Stimulated activated CD8-positive, alpha-beta memory T cell treated with anti-CD3 and anti-CD28 coated beads, Interleukin-2, amount 100 ng/mL, for 1 hour (primary cell): ENCODE measurements at places on chromosomes 1 and 21.

GRCh38 chr21:23951251-23951650 is 1656.0 kb downstream of the MRPL39 start:
- DNase-seq: no peak

DNA sequence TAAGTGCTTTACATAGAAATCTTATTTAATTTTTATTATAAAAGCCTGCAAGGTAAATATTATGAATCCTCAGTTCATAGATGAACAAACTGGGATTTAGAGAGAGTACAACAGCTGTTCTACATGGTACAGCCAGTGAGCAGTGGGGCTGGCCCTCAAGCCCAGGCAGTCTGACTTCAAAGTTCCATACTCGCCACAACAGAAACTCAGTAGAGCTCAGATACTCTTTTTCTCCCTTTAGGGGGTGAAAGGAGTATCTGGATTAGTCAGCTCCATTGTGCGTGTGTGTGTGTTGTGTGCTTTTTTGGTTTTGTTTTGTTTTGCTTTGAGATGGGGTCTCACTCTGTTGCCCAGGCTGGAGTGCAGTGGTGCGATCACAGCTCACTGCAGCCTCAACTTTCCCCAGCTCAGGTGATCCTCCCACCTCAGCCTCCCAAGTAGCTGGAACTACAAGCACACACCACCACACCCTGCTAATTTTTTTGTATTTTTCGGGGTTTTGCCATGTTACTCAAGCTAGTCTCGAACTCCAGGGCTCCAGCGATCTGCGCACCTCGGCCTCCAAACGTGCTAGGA is 378.5 kb downstream of the SMYD3 start:
- DNase-seq: no peak

DNA sequence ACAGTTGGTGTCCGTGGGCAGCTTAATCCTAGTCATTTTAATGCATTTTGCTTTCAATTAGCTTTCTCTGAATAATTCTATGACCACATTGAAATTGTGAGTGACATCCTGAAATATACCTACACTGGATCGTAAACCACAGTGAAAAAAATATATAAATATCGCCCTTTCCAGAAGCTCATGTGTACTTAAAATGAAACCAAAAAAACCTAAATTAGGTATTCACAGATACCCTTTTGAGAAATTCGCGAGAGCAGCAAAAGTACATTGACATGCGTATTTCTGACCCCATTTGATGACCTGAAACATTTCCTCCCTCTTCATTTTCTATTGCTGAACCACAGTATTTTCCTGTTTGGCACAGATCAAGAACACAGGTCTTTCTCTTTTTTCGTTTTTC is 253.8 kb downstream of the LTN1 start:
- DNase-seq: no peak

DNA sequence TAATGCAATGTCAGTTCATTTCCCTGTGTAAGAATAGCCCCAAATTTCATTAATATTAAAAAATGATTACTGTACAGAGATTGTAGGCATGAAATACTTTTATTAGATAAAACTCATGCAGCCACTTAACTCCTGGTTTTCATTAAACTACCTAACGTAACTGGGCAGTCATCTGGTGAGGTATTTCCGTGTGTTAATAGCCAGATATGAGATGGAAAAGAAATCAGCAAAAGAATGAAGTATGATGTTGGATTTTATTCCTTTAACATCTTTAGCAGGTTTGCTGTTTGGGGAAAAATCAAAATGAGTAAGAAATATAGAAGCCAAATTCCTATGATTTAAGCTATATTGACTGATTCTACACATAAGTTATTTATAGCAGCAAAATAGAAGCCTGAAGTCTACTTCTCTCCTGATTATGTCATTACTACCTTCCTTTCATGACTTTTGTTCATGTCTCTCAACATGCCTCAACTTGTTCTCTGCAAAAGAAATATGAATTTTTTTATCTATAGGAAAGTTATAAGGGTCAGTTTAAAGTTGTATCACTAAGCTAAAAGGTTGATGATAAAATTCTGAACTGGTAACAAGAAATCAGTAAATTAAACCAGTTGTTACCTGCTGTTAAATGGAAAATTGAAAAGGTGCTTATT is 42.6 kb downstream of the CCDC18 start:
- DNase-seq: no peak

GRCh38 chr1:160112357-160112756 is 3.2 kb upstream of the ATP1A2 start:
- DNase-seq: no peak

- no peak for DNase-seq
Observed at GRCh38 chr1:19163261-19163660, 46.8 kb downstream of the UBR4 start.

DNA sequence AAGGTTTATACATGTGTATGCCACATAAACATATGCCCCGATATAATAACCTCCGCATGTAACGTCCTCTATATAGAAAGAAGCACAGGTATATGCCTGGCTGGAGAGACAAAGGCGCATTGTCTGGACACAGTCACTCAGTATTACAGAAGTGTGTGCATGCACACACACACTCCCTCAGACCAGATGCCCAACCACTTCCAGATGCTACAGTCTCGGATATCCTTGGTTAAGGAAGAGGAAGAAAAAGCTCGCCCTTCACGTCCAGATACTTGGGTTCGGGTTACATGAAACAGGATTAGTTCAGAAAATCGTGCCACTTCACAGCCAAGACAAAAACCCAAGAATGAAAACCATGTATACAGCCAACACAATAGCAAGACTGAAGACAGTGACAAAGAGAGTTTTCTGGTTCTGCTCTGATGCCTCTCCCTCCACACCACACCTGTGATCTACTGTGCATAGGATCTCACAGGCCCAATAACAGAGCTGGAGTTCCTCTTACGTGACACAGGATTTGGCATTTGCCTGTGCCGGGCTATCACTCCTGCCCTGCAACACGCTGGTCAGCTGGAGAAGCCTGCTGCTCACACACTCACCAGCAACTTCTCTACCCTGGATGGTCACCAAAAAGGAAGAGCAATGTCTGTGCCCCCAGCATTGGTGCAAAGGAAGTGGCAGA is 75.0 kb downstream of the SSBP3 start:
- no peak for DNase-seq

GRCh38 chr1:205356440-205357139 is at the start of gene KLHDC8A:
Gene KLHDC8A, minus strand, starts transcription at chr1:205356922. Its CDS starts 13,318 bp downstream, at chr1:205343604.
- no peak for DNase-seq

GRCh38 chr1:55059302-55060132 is 20.2 kb downstream of the PCSK9 start:
- DNase-seq: no peak
